ENCODE measurements at places on chromosomes 3 and 15.

DNA sequence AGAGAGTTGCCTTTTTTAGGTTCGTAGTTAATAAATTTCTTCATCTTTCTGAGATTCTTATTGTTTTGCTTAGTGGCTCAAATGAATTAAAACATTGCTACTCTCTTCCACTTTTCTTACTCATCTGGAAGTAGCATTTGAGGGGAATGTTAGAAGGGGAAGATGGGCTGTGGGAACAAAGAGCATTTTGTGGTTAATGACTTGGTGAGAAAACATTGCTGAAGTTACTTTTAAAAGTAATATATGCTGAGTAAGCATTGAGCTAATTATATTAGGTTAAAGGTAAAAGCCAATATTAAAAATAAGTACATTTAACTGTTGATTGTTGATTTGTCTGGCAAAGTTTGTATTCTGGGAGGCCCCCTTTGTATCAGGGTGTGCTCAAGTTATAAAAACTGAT is 5.7 kb downstream of the MORF4L1 start:
- no peak for DNase-seq

GRCh38 chr3:141804778-141805639 is 41.8 kb downstream of the GRK7 start:
- no peak for DNase-seq

DNA sequence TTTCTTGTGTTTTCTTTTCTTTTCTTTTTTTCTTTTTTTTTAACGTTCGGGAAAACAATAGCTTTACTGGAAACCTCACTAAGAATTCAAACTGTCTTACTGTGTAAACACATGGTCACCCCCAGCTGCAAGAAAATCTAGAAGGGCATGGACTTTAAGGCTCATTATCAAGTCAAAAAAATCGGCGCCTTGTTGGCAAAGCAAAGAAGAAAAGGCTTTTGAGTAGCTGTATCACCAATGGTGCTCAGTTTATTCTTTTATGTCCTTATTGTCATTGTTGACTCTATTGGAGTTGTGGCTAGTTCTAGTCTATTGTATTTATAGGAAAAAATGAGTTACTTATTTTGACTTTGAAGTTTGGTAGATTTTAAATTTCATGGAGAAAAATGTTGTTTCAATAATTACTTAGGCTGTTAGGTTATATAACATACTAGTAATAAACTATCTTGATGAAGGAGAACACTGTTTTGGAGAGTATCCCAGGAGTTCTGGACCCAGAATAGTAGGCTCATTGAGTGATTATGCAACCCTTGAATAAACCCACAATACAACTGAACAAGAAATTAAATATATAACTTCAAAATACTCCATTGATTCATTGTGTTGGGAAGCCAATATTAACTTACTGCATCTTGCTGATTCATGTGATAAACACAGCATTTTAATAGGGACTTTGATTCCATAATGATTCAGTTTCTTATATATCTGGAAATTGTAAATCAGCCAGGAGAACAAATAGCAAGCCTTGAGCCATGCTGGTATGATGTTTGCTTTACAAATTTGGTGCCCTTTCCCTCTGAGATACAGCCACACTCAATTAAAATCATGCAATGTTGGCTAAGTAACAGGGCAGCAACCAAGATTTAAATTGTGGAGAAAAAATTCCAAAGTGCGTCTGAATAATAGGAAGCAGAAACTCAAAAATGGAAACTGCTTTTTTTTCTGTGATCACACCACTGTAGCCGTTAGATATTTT is 27.8 kb upstream of the GOLIM4 start:
- no peak for DNase-seq

GRCh38 chr3:189941125-189941524 is 179.6 kb downstream of the P3H2 start:
- no peak for DNase-seq

DNA sequence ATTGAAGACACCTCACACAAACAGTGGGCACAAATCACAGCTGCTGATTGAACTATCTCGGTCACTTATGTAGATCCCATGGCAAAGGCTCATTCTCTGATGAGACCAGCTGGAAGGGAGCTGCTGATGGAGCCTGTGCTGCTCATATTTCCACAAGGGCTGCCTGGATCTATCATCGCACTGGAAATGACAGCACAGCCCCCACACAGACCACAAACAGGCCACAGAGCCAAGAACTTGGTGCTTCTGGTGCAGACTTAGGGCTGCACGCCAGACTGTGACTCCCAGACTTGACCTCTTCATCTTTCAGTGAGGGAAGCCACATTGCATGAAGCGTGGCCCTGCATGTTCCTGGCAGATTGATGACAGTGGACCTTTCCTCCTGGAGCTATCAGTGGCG is 197.6 kb downstream of the MINAR1 start:
- DNase-seq = no peak

DNA sequence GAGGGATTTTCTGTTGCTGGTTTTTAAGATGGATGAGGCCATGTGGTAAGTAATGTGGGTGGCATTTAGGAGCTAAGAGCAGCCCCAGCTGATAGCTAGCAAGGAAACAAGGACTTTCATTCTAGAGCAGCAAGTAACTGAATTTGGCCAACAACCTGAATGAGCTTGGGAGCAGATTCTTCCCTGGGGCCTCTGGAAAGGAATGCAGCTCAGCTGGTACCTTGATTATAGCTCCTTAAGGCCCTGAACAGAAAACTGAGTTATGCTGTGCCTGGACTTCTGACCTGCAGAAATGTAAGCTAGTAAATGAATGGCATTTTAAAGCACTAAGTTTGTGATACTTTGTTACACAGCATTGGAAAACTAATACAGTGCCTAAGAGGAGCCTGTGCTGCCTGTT is 565.5 kb downstream of the PDCD6IP start:
- no peak for DNase-seq

DNA sequence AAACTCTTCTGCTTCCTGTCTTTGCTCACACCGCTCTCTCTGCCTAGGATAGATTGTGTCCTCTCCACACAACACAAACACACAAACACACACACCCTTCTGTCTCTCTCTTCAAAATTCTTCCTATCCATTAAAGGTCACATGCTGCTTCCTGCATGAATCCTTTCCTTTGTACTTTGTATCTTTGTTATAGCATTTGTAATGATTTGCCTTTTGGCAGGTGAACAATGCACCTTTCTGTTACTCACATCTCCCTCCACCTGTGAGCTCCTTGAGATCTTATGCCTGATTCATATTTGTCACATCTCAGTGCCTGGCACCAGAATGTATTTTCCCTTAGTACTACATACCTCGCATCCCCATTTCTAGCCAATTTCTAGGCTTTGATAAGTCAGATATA is 251.4 kb upstream of the UMPS start:
- DNase-seq = no peak

Data from stimulated activated CD8-positive, alpha-beta memory T cell treated with anti-CD3 and anti-CD28 coated beads, Interleukin-15, amount 100 ng/mL, for 1 hour (primary cell).